ENCODE measurements at places on chromosomes 5 and 9.

DNA sequence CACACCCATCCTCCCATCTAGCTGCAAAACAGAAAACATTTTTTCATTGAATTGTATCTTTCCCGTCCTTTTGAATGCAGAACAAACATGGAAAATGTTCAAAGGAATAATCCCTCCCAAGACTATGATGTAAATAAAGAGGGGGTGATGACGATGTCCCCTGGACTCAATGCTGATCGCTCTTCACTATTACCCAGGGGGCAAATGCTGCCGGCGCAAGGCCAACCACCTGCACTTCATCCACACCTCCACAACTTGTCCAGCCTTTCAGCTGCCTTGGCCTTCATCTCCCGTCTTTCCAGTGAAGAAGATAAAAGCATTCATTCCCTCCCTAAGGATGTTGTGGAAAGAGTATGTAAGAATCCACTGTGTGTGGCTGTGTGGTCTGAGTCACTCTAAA, 240.3 kb downstream of the AGTPBP1 start:
- DNase-seq: no peak

DNA sequence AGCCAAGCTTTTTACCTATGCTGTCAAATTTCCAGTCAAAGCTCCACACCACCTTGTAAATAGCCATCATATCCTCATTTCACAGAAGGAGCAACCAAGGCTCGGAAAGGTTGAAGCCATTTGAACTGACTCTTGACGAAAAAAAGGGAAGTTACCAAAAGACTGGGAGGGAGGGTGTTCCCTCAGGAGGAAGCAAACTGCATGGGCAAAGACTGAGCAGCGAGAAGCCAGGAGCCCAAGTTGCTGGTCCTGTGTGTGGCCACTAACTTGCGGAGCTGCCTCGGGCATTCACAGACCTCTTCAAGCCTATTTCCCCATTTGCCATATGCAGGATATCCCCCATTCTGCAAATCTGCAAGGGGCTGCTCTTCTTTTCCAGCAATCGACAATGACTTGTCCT, 37.4 kb downstream of the TTLL11 start:
- DNase-seq: no peak

DNA sequence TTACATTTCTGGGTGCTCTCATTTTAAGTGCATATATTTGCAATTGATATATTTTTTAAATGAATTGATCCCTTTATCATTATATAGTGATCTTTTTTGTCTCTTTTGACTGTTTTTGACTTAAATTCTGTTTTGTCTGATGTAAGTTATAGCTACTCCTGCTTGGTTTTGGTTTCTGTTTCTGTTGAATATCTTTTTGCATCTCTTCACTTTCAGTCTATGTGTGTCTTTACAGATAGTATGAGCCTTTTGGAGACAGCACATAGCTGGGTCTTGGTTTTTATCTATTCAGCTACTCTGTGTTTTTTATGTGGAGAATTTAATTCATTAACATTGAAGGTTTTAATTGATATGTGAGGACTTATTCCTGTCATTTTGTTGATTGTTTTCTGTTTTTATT, 311.3 kb downstream of the SPATA31D1 start:
- DNase-seq: no peak

- no peak for DNase-seq
Measured at GRCh38 chr9:123795336-123795735, 134.6 kb downstream of the DENND1A start.

- no peak for DNase-seq
Measured at GRCh38 chr9:1051210-1051583, 1.0 kb downstream of the DMRT2 start.

- DNase-seq: no peak
Measured at GRCh38 chr9:134698111-134698510, 56.5 kb downstream of the COL5A1 start.

GRCh38 chr9:21096901-21097255, 19.1 kb upstream of the IFNB1 start:
- DNase-seq: no peak

- no peak for DNase-seq
Measured at GRCh38 chr9:95284162-95285080, 33.1 kb downstream of the FANCC start.
